ENCODE measurements at places on chromosomes 4 and X.
A peak's percentile ranks its signal among the peaks of the same experiment; 100 is the strongest.

- no peaks in the 10 kb centered on the region for H3K36me3 ChIP-seq
- H3K4me3 ChIP-seq: no peak overlapping the region
- DNase-seq: no peak
- H3K27ac ChIP-seq: no peak overlapping the region
- H3K27me3 ChIP-seq: peaks cover 2% of the 10 kb centered on the region
Observed at GRCh38 chrX:109862433-109862832, 129.4 kb upstream of the ACSL4 start.

- H3K4me1 ChIP-seq: peaks cover 23% of the 10 kb centered on the region
- H3K4me3 ChIP-seq: no peak overlapping the region
- no peak overlapping the region for H3K27ac ChIP-seq
- peaks cover 2% of the 10 kb centered on the region for H3K36me3 ChIP-seq
- no peaks in the 10 kb centered on the region for H3K27me3 ChIP-seq
Observed at GRCh38 chr4:152385551-152385950, 150.3 kb downstream of the FBXW7 start.

GRCh38 chrX:125295337-125295736, 24.3 kb upstream of the TEX13C start:
- H3K4me1 ChIP-seq: peaks cover 22% of the 10 kb centered on the region
- H3K27ac ChIP-seq: peak overlapping the region; percentile 84
- no peaks in the 10 kb centered on the region for H3K27me3 ChIP-seq
- H3K4me3 ChIP-seq: peak overlapping the region; percentile 9
- DNase-seq: peak; percentile 16

- no peak for DNase-seq
- H3K4me3 ChIP-seq: no peak overlapping the region
- no peaks in the 10 kb centered on the region for H3K36me3 ChIP-seq
- H3K4me1 ChIP-seq: no peaks in the 10 kb centered on the region
- no peaks in the 10 kb centered on the region for H3K27me3 ChIP-seq
- H3K27ac ChIP-seq: no peak overlapping the region
Observed at GRCh38 chr4:61771056-61771455, 570.9 kb downstream of the ADGRL3 start.

DNA sequence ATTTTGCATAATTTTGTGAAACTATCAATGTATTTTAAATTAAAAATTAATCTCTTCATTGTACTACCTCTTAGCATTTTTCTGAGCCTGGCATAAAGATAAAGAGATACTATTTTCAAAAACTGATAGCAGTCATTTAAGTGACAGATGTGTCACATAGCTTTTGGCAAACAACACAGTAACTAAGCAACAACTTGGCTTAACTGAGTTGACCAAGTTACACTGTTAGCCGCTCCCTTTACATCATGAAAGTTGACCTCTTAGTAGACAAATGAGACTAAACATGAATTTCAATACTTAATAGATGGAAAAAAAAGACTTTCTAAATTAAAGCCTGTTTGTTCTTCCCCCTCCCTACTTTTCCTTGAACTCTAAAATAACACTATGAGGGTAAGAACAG, 62.0 kb downstream of the ATP8A1 start:
- H3K4me3 ChIP-seq: no peak overlapping the region
- DNase-seq: no peak
- H3K4me1 ChIP-seq: no peaks in the 10 kb centered on the region
- H3K27ac ChIP-seq: no peak overlapping the region
- H3K36me3 ChIP-seq: peaks cover 7% of the 10 kb centered on the region

Measured in activated CD8-positive, alpha-beta T cell treated with anti-CD3 and anti-CD28 coated beads for 36 hours (primary cell).